ENCODE measurements at places on chromosomes 6 and 20. TPM values are rescaled to one million over a fixed set of nuclear protein-coding genes. Genes with fewer than 3 reads are reported as not detected.
A peak's percentile ranks its signal among the peaks of the same experiment; 100 is the strongest.

The FARS2 gene
- total RNA-seq: 17.6 TPM

The FAM184A gene
- total RNA-seq: 3.1 TPM

The HLA-DQB1 gene
- 3.5 TPM for total RNA-seq

The HINT3 gene
- total RNA-seq: 5.2 TPM

The EZR gene
- 49.7 TPM for total RNA-seq

The HAO1 gene
- total RNA-seq: not detected

The SLC12A5 gene
- not detected for total RNA-seq

The MAK gene
- not detected for total RNA-seq

The SAMD10 gene
- not detected for total RNA-seq

The ADTRP gene
- not detected for total RNA-seq

The MEI4 gene
- not detected for total RNA-seq

The DOK5 gene
- not detected for total RNA-seq

- DNase-seq: no peak
- no peaks in the 10 kb centered on the region for H3K27me3 ChIP-seq
- no peaks in the 10 kb centered on the region for H3K4me1 ChIP-seq
Measured at GRCh38 chr6:135890876-135891275, 39.4 kb downstream of the PDE7B start.

DNA sequence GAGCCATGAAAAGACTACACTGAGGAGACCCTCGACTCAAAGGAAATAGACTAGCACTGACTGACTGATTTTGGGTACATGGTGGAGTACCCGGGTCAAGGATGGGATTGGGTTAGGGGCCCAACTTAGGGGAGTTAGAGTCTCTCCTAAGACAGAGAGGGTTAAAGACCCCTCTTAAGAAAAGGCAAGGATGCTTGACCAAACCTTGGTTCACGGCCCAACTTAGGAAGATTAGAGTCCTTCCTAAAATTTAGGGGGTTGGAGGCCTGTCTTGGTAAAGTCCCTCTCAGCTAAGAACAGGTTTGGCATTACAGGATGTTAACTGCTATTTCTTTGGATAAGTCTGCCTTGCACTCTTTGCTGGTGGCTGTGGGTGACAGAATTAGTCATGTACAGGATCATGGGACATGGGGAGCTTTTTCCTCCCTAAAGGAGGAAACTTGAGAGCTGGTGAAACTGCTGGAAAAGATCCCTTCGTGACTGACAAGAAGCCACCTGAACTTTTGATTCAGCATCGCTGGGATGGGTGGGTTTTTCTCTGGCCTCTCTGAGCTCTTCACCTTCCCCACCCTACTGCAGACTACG is 12.3 kb upstream of the SLC22A16 start:
- no peaks in the 10 kb centered on the region for H3K27me3 ChIP-seq
- no peaks in the 10 kb centered on the region for H3K4me1 ChIP-seq
- no peaks in the 10 kb centered on the region for H3K36me3 ChIP-seq

GRCh38 chr20:8385247-8385646 is 253.2 kb downstream of the PLCB1 start:
- no peak for DNase-seq
- H3K4me1 ChIP-seq: no peaks in the 10 kb centered on the region
- H3K27me3 ChIP-seq: no peaks in the 10 kb centered on the region

- DNase-seq: no peak
- no peak overlapping the region for H3K4me3 ChIP-seq
- H3K4me1 ChIP-seq: no peaks in the 10 kb centered on the region
- H3K36me3 ChIP-seq: peaks cover 41% of the 10 kb centered on the region
- no peaks in the 10 kb centered on the region for H3K27me3 ChIP-seq
- no peak overlapping the region for H3K27ac ChIP-seq
Measured at GRCh38 chr20:34542439-34542838, 16.1 kb upstream of the MAP1LC3A start.

GRCh38 chr20:22374678-22375590 is 209.4 kb downstream of the FOXA2 start:
- H3K36me3 ChIP-seq: no peaks in the 10 kb centered on the region
- H3K4me3 ChIP-seq: no peak overlapping the region
- H3K4me1 ChIP-seq: no peaks in the 10 kb centered on the region
- no peak for DNase-seq

GRCh38 chr6:31620586-31621319 is at the start of gene PRRC2A:
Gene PRRC2A, plus strand, starts transcription at chr6:31620715. Its CDS starts 2,075 bp downstream, at chr6:31622790.
- H3K4me3 ChIP-seq: peak within 1 kb of the TSS; percentile 93
- H3K4me1 ChIP-seq: peaks cover 9% of the 10 kb centered on the region
- H3K36me3 ChIP-seq: peaks cover 24% of the 10 kb centered on the region

GRCh38 chr6:81694855-81695254 is 57.6 kb downstream of the TENT5A start:
- H3K36me3 ChIP-seq: no peaks in the 10 kb centered on the region
- H3K4me3 ChIP-seq: no peak overlapping the region
- no peak overlapping the region for H3K27ac ChIP-seq
- no peaks in the 10 kb centered on the region for H3K4me1 ChIP-seq
- no peaks in the 10 kb centered on the region for H3K27me3 ChIP-seq

- H3K27ac ChIP-seq: no peak overlapping the region
- no peaks in the 10 kb centered on the region for H3K36me3 ChIP-seq
- H3K4me3 ChIP-seq: no peak overlapping the region
- H3K27me3 ChIP-seq: no peaks in the 10 kb centered on the region
- no peaks in the 10 kb centered on the region for H3K4me1 ChIP-seq
- DNase-seq: no peak
Measured at GRCh38 chr20:53128004-53128403, 155.8 kb downstream of the TSHZ2 start.

GRCh38 chr6:157755032-157755745 is 67.9 kb upstream of the SNX9 start:
- peaks cover 4% of the 10 kb centered on the region for H3K4me1 ChIP-seq
- DNase-seq: no peak
- no peaks in the 10 kb centered on the region for H3K36me3 ChIP-seq
- H3K27ac ChIP-seq: no peak overlapping the region
- H3K27me3 ChIP-seq: no peaks in the 10 kb centered on the region

- H3K4me3 ChIP-seq: peak overlapping the region; percentile 18
- no peaks in the 10 kb centered on the region for H3K27me3 ChIP-seq
- H3K4me1 ChIP-seq: peaks cover 6% of the 10 kb centered on the region
- H3K27ac ChIP-seq: peak overlapping the region; percentile 69
- H3K36me3 ChIP-seq: no peaks in the 10 kb centered on the region
Measured at GRCh38 chr6:140537834-140538705, 1163.6 kb upstream of the CITED2 start.

DNA sequence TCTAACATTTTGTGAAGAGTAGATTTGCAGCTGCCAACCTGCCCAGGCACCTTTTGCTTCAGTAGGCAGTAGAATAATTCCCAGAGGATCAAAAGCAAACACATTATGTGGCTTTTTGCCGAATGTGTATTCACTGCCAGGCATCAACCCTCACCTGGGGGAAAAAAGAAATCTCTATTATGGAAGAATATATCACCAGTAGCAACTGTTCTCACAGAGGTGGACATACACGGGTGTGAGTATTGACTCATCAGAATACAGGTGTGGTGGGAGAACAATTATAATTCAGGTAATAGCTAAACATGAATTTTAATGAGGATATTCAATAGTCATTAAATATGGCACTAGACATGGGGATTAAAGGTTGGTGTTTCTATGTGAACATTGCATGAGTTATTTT is 910.7 kb downstream of the TFAP2A start:
- H3K4me3 ChIP-seq: no peak overlapping the region
- H3K4me1 ChIP-seq: no peaks in the 10 kb centered on the region
- H3K27ac ChIP-seq: no peak overlapping the region

DNA sequence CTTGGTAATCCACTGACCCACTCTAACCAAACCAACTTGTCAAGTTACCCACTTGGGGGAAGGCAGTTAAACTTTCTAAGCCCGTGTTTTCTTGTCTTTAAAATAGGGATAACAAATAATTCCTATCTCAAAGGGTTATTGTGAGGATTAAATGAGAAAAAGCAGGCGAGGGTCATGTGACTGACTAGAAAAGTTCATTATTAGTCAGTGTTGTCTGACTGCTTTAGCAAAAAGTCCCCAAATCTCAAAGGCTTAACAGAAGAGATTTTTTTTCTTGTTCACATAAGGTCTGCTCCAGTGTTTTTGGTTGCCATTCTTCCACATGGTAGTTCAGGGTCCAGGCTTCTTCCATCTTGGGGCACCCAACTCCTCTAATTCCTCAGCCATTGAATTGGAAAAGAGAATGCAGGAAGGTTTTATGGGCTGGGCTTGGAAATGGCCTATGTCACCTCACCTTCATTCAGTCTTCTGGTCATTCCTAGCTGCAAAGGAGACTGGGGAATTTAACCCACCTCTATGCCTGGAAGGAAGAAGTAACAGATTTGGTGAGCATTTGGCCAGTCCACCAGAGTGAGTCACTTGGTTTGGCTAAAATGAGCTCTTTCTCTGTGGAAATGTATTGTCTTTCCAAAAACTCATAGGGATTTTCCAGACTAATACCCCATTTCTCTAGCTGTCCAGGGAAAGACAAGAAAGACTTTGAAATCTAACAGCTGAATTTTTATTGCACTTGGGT is 77.0 kb downstream of the CAP2 start:
- no peaks in the 10 kb centered on the region for H3K4me1 ChIP-seq
- H3K27ac ChIP-seq: peak overlapping the region; percentile 61
- peaks cover 10% of the 10 kb centered on the region for H3K36me3 ChIP-seq
- no peak for DNase-seq

DNA sequence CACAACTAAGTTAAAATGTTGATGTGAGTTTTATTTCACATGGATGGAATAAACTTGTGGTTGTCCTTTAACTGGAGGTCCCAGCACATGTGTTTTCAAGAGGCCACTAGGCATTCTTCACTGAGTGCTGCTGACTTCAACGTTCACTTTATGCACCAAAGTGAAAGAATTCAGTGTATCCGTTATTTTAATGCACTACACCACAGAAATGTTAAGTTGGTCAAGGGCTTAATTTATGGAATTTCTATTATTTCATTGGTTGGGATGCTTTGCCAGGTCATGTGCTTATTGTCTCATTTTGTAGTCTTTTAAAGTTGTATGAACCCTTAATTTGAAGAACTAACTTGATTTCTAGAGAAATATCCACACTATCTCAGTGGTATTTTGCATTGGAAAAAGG is 106.4 kb downstream of the PPP1R14C start:
- no peaks in the 10 kb centered on the region for H3K36me3 ChIP-seq
- H3K4me1 ChIP-seq: no peaks in the 10 kb centered on the region
- H3K4me3 ChIP-seq: no peak overlapping the region
- H3K27me3 ChIP-seq: no peaks in the 10 kb centered on the region
- no peak overlapping the region for H3K27ac ChIP-seq

DNA sequence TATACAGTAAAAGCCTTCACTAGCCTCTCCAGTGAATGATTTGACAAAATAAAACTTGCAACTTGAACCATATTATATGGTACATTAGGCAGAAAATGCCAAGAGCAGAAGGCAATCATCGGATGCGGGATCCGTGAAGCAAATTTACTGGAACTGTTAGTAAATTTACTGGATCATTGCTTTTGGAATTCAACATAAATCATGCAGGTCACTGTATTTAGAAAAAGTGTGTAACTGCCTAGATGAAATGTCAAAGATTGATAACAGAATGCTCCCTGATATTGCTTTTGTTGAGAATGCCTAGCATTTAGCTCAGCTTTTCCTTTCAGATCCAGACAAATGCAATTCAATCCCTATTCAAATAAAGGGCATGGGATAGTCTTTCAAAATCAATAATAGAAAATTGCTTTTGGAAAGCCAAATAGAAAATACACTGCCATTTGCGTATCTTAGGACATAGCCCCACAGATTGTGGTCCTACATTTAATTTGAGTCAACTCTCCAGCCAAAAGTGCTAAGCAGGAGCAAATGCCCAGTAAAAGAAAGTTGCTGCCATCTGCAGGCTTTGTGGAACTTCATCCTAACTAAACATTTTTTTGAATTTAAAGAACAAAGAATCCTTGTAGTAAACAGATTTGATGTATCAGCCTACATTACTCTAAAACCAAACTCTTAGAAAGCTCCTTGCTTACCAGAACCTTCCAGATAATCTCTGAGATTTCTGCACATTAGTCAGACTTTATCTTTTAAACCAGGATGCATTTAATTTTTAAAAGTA is 109.5 kb upstream of the HSF2 start:
- H3K4me3 ChIP-seq: no peak overlapping the region
- peaks cover 2% of the 10 kb centered on the region for H3K4me1 ChIP-seq
- H3K27ac ChIP-seq: no peak overlapping the region
- no peaks in the 10 kb centered on the region for H3K36me3 ChIP-seq
- DNase-seq: no peak

- H3K36me3 ChIP-seq: peaks cover 9% of the 10 kb centered on the region
- H3K27me3 ChIP-seq: no peaks in the 10 kb centered on the region
- H3K27ac ChIP-seq: no peak overlapping the region
- no peak overlapping the region for H3K4me3 ChIP-seq
Measured at GRCh38 chr6:149015535-149016525, 269.0 kb downstream of the UST start.

GRCh38 chr6:47096211-47096895 is 54.2 kb upstream of the ADGRF1 start:
- H3K36me3 ChIP-seq: no peaks in the 10 kb centered on the region
- H3K4me3 ChIP-seq: no peak overlapping the region
- DNase-seq: no peak
- H3K27me3 ChIP-seq: no peaks in the 10 kb centered on the region

GRCh38 chr20:56566621-56567020 is 33.6 kb downstream of the FAM209B start:
- no peak overlapping the region for H3K27ac ChIP-seq
- no peaks in the 10 kb centered on the region for H3K4me1 ChIP-seq
- H3K36me3 ChIP-seq: no peaks in the 10 kb centered on the region
- no peak overlapping the region for H3K4me3 ChIP-seq
- H3K27me3 ChIP-seq: no peaks in the 10 kb centered on the region

DNA sequence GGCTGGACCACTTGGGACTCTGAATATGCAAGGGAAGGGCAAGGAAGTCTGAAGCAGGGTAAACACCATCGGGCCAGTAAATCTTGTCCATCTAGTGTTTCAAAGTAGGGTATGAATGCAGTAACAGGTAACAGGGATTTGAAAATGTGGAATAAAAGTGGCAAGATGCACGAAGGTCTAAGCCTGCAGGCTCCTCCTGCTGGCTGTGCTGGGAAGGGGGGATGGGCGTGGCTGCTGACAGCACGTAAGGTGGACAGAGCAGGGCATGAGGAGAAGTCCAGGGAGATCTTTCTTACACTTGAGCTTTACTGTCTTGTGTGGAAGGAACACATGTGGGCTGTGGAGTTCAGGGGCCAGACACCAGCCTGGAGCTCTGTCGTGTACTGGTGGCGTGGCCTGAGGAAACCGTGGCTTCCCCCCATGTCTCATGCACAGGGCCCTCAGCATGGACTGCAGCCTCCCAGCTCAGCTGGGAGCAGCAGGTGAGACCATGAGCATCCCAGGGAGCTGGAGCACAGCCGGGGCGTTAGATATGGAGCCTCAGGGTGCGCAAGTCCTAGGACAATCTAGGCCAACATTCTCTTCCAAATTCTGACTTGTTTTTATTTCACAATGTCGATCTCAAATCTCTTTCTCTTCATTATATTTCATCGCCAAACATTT is 84.5 kb downstream of the SLC22A23 start:
- no peak for DNase-seq
- H3K36me3 ChIP-seq: no peaks in the 10 kb centered on the region
- H3K27ac ChIP-seq: no peak overlapping the region

- no peaks in the 10 kb centered on the region for H3K36me3 ChIP-seq
- no peak overlapping the region for H3K27ac ChIP-seq
- H3K4me3 ChIP-seq: no peak overlapping the region
- no peaks in the 10 kb centered on the region for H3K27me3 ChIP-seq
- no peaks in the 10 kb centered on the region for H3K4me1 ChIP-seq
Measured at GRCh38 chr6:123550052-123550617, 86.6 kb downstream of the TRDN start.

GRCh38 chr6:127893541-127893940 is 7.3 kb downstream of the THEMIS start:
- H3K4me1 ChIP-seq: no peaks in the 10 kb centered on the region
- no peaks in the 10 kb centered on the region for H3K27me3 ChIP-seq
- no peak overlapping the region for H3K4me3 ChIP-seq
- DNase-seq: no peak
- no peaks in the 10 kb centered on the region for H3K36me3 ChIP-seq
- no peak overlapping the region for H3K27ac ChIP-seq

All from ascending aorta (tissue), 2 donors.